ENCODE measurements at places on chromosomes 13 and 19.

GRCh38 chr19:52941941-52942385 lies 18.7 kb upstream of the ZNF888 start:
- no peak for DNase-seq

DNA sequence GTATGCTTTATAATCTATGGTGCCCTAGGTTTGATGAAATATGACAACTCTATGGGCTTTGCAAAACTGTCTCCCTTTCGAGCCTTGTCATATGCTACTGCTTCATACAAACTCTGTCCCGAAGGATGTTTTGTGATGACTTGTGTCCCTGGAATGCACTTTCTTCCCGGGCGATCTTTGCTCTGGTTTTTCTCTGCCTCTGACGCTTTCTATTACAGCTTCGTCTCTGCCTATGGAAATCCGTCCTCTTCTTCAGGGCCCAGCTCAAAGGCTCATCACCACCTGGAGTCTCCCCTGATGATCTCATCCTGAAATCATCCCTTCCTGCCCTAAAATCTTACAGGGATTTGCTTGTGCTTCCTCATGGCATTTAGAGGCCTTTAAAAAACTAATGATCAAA lies 191.5 kb upstream of the KL start:
- DNase-seq = peak; percentile 68

- DNase-seq = peak; percentile 7
Measured at GRCh38 chr13:85148009-85148408, 651.2 kb downstream of the SLITRK6 start.

DNA sequence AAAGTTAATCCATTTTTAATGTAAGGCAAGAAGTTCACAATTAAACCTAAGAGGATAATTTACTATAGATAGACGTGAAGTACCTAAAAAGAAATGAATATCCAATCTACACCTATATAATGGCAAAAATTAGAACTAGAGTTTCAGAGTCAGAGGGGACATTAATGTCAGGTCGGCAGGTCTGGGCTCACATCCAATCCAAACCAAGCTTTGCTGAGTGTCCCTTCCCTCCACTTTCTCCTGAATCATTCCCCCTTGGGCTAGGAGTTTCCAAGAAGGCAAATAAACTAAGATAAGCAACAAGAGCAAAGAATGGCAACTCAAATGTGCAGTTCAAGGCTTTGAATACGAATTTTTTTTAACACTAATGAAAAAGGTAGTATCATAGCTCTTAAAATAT lies 2.9 kb downstream of the FLT3 start:
- no peak for DNase-seq

DNA sequence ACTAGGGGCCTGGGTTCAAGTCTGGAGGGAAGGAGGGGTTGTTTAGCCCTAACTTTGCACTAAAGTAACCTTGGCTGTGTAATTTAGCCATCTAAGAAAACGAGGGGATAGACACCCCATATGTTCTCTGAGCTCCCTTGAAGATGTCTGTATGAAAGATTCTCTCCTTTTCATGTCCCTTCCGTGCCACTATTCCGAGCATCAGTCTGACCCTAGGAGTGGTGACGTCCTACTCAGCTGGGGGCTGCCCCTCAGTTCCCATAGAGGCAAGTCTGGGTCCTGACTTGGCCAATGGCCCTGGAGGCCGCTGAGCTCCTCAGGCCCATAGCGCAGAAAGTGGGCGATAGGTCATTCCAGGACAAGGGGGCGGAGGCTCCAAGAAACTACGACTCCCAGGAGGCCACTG lies 790 bp upstream of the WDFY2 start:
- no peak for DNase-seq

GRCh38 chr19:3224346-3225168 lies at the start of gene CELF5:
TSS of gene CELF5 (plus strand) at chr19:3224661. CDS start at chr19:3224740, 79 bp downstream.
- no peak for DNase-seq

Measured in skeletal muscle cell (primary cell).